ENCODE measurements at places on chromosomes 3 and 15.
A peak's percentile ranks its signal among the peaks of the same experiment; 100 is the strongest.

- DNase-seq = peak; percentile 40
These were observed 1.1 kb upstream of the TRIM71 start for GRCh38 chr3:32816439-32817256.

- DNase-seq = peak; percentile 69
These were observed 11.1 kb downstream of the EFCAB12 start for GRCh38 chr3:129417326-129417725.

- no peak for DNase-seq
These were observed 55.6 kb upstream of the ICE2 start for GRCh38 chr15:60534546-60534945.

DNA sequence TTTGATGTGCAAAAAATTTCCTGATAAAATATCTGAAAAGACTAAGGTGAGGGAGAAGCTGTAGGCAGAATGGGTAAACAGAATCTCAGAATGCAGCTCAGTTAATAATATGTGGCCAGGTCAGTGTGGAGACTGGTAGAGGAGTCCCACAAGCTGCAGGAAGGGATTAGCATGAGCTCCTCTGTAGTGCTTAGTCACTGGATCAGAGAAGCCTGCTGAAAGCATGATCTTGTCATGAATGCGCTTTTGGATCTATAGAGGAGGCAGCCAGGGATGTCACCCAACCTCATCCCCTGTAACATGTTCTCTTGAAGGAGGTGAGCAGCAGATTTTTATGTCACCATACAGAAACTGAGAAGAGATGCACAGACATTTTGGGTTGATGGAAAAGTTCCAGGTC is 1035.3 kb upstream of the GBE1 start:
- DNase-seq = no peak

- no peak for DNase-seq
These were observed 19.8 kb downstream of the ST8SIA2 start for GRCh38 chr15:92413510-92413909.

- DNase-seq = no peak
These were observed 893.3 kb upstream of the GBE1 start for GRCh38 chr3:82654708-82655107.

DNA sequence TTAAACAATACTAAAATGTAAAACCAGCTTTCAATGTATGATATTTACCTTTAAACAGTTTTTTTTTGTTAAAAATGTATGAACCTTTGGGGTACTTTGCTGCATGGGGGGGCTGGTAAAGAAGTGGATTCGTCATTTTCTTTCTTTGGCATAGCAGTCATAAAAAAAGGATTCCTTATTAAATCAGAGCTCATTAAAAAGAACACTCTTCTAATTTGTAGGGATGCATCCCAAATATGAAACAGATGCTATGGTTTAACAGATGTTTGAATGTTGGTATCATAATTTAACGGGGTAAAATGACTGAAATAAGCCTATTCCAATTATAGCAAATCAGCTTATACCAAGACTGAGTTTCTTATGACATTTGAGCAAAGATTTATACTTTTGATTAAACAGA is 234.4 kb downstream of the BBX start:
- no peak for DNase-seq

DNA sequence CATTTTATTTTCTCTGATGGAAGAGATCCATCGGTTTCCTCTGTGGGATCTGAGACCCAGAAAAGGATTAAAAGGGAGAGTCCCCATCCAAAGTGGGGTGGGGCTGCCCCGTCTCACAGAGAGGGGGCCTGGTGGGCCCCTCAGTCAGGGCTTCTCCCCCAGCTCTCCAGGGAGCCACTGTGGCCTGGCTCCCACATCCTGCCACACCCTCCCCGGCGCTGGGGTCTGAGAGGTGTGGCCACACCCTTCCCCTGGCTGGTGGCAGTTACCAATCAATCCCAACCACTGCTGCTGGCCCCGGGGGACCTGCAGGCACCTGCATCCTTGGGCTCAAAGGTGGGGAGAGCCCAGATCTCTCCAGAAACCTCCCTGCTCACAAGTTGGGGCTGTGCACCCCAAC is 161.8 kb upstream of the IQSEC1 start:
- no peak for DNase-seq

DNA sequence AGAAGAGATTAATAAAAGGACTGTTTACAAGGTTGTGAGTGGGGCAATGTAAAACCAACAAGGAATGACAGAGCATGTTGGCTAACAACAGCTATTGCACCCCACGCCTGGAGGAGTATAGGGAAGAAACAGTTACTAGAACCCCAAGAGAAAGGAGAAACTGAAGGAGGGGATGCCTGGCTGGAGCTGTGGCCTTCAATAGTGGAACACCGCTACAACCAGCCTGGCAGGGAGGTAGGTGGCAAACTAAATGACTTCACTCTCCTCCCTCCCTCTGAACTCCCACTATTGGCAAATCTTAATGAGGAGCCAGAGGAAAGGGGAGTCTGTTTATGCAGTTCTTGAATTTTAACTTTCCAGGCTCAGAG is 7.2 kb upstream of the CD47 start:
- DNase-seq = no peak

GRCh38 chr15:63972801-63973200 is 73.5 kb downstream of the DAPK2 start:
- DNase-seq = no peak

- no peak for DNase-seq
These were observed 1.5 kb upstream of the SNX22 start for GRCh38 chr15:64149893-64150578.

- DNase-seq = no peak
These were observed 62.4 kb upstream of the TRPM1 start for GRCh38 chr15:31163769-31164572.

- DNase-seq = no peak
These were observed 663.1 kb upstream of the ADAMTS9 start for GRCh38 chr3:65350801-65351476.

GRCh38 chr3:188358787-188359493 is 205.0 kb downstream of the LPP start:
- no peak for DNase-seq

- DNase-seq = no peak
These were observed 2.2 kb upstream of the IL17RC start for GRCh38 chr3:9914559-9915253.

GRCh38 chr15:65824941-65825544 is 33.0 kb upstream of the DENND4A start:
- no peak for DNase-seq

GRCh38 chr3:193190146-193190786 is 50.8 kb upstream of the PLAAT1 start:
- peak; percentile 42 for DNase-seq

DNA sequence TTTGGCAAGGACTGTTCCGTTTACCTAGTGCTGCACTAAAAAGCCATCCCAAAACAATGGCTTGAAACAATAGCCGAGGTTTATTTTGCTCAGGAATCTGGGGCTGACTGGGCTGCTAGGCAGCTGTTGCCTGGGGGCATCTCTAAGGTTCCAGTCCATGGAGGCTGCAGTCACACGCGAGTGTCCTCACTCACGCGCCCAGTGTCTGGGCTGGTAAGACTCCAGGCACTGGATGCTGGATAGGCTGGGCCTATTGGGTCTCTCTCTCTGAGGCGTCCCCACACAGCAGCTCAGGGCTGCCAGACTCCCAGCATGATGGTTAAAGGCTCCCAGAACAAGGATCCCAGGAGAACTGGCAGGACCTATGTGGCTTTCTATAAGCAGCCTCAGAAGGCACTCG is 34.2 kb downstream of the ALS2CL start:
- no peak for DNase-seq
